ENCODE measurements at places on chromosomes 2 and 18.

DNA sequence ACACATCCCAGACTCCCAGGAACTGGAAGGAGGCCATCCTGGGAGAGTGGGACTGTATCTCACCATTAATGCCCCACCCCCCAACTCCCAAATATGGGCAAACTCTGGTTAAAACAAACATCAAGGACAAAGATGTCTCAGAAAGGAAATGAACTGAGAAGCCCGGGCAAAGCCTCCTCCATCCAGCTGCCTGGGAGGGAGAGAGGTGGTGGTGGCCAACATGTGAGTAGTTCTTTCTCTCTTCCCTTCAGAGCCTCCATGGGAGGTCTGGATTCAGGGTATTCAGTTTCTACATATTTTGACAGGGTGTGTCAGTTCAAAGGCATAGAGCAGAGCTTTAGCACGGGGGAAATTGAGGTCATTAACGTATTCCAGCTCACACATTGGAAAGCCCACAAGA lies 57.5 kb downstream of the CXCR4 start:
- no peak for DNase-seq

DNA sequence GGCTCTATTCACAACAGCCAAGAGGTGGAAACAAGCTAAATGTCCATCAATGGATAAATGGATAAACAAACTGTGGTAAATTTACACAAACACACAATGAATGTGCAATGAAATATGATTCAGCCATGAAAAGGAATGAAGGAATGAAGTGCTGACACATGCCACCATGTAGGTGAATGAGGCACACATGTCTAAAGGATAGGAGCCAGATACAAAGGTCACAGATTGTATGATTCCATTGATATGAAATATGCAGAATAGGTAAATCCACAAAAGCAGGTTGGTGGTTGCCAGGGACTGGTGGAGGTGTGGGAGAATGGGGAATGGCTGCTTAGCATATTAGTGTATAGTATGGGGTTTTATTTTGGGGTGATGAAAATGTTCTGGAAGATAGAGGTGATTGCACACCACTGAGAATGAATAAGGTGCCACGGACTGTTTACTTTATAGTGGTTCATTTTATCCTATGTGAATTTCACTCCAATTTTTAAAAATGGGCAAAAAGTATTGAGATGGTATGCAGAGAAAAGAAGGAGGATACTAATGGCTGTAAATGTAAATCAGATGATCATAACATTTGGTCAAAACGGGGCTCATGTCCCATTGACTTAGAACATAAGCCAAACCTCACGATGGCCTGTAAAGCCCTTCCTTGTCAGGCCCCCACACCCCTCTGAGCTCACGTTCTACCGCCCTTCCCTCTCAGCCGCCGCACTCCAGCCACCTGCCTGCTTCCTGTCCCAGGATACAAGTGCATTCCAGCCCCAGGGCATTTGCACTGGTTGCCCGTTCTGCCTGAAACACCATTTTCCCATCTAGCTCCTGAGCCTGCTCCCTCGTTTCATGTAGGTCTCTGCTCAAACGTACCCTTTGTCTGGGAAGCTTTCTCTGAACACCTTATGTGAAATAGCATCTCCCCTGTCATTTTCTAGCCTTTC lies 165.5 kb downstream of the DDX1 start:
- DNase-seq: no peak

DNA sequence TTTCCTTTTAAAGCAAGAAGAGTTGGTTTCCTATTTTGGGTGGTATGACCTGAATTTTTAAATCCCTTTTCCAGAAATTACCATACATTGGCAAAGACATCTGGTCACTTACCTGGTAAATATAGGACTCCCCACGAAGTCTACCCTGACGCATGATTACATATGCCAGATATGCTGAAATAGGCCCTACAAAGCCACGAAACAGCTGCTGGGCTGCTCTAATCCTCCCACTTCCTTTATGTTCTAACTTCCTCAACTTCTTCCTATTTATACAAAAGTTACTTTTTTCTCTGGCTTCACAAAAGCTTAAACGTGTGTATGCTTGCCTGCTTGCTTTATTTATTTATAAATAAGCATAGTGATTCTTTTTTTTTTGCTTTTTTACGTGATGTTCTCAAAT lies 186.0 kb upstream of the EPHA4 start:
- no peak for DNase-seq

GRCh38 chr2:203992509-203992908 lies 55.9 kb downstream of the ICOS start:
- DNase-seq: no peak

DNA sequence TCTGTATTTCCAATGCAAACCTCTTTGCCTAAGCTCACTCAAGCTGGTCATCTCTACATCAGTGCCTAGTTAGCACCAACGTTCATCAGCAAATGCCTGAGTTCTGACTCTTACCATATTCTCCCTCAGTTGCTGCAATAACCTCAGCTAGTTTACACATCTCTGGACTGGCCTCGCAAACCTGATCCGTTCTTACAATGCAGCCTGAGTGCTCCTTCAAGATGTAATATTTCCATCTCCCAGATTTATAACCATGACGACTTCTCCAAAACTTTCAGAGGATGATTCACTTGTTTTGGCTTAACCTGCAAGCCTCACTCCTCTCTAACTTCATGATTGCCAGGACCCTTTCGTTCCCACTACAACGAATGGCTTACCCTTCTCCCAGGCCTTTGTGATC lies 69.7 kb downstream of the DIPK1C start:
- DNase-seq: no peak

- DNase-seq: no peak
These were observed 2.8 kb upstream of the SLC20A1 start for GRCh38 chr2:112642966-112643365.

DNA sequence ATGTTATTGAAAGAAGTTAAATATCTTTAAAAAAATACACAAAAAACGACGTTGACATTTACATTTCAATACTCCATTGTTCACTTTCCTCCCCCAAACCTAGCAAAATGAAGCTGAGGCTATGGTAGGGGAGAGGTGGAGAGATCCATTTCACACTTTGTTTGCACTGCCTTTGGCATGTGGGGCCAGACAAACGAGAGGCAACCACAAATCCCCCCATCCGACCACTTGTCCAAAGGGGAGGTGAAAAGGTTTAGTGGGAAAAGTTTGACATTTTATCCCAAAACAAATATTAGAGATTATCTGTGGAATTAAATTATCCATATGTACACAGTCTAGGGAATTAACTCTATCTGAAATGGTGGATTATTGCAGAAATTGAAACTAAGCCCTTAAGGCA lies 261.7 kb upstream of the FIGN start:
- DNase-seq: no peak

GRCh38 chr2:110714452-110715224 lies 17.7 kb upstream of the ACOXL start:
- no peak for DNase-seq

DNA sequence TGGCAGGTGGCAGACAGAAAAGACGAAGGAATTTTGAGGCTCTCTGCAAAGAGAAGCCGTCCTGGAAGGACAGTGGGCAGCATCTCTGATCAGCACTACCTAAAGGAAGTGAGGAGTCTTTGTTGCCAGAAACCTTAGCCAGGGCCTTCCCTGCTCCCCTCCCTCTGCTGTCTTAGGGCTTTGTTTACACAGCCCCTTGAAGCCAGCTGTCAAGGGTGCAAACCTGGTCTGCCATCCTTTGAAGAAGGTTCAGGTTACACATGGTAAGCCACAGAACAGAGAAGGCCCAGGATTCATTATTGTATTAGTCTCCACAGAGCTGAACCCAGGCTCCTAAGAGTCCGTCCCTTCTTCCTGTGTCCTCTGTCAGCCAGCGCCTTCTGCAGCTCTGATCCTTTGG lies 356.7 kb downstream of the TGIF1 start:
- DNase-seq: peak; percentile 65

- DNase-seq: peak; percentile 57
These were observed 24.4 kb downstream of the ZNF892 start for GRCh38 chr2:95231723-95232122.

DNA sequence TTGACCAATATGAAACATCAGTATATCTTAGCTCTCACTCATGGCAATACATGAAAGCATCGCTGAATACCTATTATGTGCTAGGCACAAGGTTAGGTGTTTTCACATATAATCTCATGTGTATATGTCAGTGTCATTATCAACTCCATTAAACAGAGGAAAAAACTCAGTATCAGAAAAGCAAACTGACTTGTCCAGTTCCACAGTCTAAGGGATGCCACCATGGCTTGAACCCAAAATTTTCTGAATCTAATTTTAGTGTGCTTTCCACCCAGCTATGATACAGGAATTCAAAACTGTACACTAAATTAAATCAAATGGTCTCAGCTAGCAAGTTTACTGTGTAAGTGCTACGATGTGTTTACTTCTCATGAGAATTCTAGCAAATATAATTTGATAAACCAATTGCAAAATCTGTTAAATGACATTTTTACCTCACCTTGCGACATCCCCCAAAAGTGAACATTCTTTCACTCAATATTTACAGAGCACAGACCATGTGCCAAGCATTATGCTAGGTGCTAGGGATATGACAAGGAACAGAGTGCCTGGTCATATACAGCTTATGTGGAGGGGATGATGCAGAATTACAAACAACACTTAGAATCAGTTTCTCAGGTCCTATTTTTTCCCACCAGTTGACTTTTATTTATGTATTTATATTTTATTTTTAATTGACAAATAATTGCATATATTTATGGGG lies 211.6 kb downstream of the PID1 start:
- DNase-seq: no peak

DNA sequence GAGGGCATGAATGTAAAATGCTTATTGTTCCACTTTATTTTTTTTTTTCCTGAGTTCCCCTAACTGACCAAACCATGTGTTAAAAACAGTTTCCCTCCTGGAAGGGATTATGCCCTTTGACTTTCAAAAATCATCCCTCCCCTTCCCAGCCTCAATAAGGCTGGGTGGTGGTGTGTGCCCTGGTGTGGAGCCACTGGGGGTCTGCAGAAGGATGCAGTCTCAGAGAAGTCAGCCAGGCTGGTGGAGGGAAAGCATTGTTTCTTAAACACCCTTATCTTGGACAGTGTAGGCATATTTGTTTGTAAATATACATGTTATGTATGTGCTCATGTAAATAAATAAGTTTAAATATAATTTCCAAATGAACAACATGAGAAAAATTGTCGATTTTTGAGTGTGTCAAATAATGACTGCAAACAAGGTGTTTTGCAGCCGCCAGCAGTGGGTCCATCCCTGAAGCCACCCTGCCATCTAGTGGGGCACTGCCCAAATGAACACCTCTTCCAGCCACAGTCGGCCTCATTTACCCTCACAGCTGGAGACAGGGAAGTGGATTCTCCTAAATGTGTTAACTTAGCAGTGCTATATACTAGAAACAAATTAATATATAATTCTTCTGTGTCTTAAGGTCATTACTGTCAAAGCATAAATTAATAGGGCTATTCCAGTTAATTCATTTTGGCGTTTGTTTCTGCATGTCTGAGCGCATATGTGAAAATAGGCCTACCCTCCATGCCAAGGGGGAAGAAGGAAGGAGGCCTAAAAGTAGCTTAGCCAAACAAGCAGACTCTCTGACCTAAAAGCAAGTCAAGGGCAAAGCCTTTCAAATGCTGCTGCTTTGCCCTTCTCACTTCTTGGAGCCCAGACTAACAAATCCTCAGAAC lies 209.6 kb upstream of the PIK3C3 start:
- DNase-seq: peak; percentile 93

DNA sequence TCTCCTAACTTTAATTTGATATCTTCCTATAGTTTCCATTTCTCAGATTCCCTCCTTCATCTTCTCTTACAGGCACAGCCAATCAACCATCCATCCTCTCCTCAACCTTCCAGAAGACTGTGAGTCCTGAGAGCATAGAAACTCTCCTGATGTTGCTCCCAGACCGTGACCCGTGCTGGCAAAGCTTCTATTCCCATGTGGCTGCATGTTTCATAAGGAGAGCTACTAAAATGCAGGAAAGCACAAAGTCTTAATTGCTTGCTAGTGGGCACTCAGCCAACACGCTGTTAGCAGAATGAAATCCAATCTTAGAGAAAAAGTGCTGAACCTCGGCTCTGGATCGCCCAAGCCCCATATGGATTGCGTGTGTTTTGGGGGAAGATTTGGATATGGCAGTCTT lies 1244.7 kb upstream of the ZEB2 start:
- peak; percentile 69 for DNase-seq

- no peak for DNase-seq
These were observed 142.2 kb upstream of the SMAD2 start for GRCh38 chr18:48072428-48073204.

GRCh38 chr2:55768991-55769390 lies 75.3 kb upstream of the PNPT1 start:
- no peak for DNase-seq

- DNase-seq: no peak
These were observed 126.5 kb downstream of the ZNF407 start for GRCh38 chr18:74724186-74724585.

- no peak for DNase-seq
These were observed 134.6 kb downstream of the MBD2 start for GRCh38 chr18:54089749-54090459.

GRCh38 chr18:811892-812375 lies at the start of gene YES1:
Gene YES1 (minus strand): TSS chr18:812242. CDS start chr18:756827, 55,415 bp downstream.
- DNase-seq: no peak

DNA sequence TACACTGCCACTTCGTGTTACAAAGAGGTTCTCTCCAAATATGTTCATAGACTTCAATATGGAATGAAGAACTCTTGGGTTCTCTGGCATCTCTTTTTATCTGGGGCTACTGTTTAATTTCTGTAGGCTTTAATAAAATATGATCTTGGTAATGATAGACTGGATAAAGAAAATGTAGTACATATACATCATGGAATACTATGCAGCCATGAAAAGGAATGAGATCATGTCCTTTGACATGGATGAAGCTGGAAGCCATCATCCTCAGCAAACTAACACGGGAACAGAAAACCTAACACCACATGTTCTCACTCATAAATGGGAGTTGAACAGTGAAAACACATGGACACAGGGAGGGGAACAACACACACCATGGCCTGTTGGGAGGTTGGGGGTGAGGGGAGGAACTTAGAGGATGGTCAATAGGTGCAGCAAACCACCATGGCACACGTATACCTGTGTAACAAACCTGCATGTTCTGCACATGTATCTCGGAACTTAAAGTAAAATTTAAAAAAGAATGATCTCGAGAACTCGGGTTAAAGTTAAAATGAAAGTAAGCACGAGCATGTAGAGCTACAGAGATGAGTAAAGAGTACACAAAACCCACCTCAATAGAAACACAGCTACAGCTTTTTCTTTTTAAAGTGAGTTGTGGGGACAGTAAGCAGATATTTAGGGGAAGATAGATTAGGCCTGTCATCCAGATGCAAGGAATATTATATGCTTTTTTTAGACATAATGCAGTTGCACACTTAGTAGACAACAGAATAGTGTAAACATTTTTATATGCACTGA lies 102.3 kb downstream of the SGPP2 start:
- no peak for DNase-seq

DNA sequence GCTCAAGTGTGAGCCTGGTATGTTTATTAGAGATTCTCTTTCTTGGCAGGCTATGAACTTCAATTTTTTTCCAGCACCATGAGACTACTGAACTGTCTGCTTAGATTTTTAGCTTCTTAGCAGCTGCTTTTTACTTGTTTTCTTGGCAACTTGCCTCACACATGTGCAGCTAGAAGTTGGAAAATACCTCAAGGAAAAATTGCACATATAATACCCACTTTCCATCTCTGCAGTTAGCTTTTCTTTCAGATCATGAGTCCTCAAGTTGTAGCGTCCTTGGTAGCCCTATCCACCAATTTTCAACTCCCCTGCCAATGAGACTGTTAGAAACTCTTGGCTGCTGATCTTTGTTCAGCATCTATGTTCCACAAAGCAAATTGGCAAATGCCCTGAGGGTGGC lies 302.1 kb downstream of the HRH4 start:
- no peak for DNase-seq

GRCh38 chr2:130369311-130369964 lies 13.6 kb downstream of the PTPN18 start:
- DNase-seq: no peak

GRCh38 chr18:57755473-57756067 lies 47.5 kb downstream of the ATP8B1 start:
- peak; percentile 7 for DNase-seq

Data from NCI-H1092 treated with DMSO at 0.1 percent for 48 hours (cell line).